ENCODE measurements at places on chromosomes 7 and 10. TPM values are rescaled to one million over a fixed set of nuclear protein-coding genes. Genes with fewer than 3 reads are reported as not detected.

The CALHM3 gene
- 0.11 TPM for polyA plus RNA-seq

The KCP gene
- 0.33 TPM for polyA plus RNA-seq

The SPDYE2B gene
- polyA plus RNA-seq = not detected

The CPA4 gene
- 8.4 TPM for polyA plus RNA-seq

The CYP2C9 gene
- 0.11 TPM for polyA plus RNA-seq

The WEE2 gene
- polyA plus RNA-seq = not detected

The RAPGEF5 gene
- 9.0 TPM for polyA plus RNA-seq

The IFIT1B gene
- polyA plus RNA-seq = 0.05 TPM

The SPDYE1 gene
- not detected for polyA plus RNA-seq

The FOXI2 gene
- not detected for polyA plus RNA-seq

The SPACDR gene
- polyA plus RNA-seq = 0.68 TPM

The MYO3A gene
- polyA plus RNA-seq = 9.0 TPM
